ENCODE measurements at places on chromosomes 5 and 9.
A peak's percentile ranks its signal among the peaks of the same experiment; 100 is the strongest.

DNA sequence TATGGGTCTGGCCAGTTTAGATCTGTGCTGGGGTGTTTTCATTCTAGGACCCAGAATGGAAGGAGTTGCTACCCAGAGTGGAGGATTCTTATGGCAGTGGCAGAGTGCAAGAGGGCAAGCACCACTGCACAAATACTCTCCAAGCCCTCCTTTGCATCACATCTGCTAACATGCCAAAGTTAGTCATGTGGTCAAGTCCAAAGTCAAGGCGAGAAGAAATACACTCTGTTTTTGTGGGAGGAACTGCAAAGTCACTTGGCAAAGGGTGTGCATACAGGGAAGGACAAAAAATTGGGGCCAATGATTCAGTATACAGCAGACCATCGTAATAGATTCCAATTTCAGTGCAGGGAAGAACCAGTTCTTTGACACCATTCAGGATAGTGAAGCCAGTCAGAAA lies 43.9 kb upstream of the HMGCS1 start:
- no peak for DNase-seq

DNA sequence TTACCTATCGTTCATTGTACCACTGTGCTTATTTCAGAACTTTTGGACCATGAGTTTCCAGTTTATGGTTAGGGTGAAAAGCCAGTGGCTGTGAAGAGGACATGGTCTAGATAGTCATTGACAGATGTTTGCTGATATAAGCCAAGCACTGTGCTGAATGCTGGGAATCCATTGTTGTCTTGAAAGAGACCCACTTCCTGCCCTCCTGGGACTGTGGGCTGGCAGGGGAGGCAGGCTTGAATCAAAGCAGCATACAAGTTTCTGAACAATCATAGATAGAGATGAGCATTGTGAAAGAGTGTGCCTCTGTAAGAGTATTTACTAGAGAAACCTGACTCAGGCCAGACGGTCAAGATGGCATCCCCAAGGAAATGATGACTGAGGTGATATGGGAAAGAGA lies 73.4 kb downstream of the NMUR2 start:
- DNase-seq, result no peak

DNA sequence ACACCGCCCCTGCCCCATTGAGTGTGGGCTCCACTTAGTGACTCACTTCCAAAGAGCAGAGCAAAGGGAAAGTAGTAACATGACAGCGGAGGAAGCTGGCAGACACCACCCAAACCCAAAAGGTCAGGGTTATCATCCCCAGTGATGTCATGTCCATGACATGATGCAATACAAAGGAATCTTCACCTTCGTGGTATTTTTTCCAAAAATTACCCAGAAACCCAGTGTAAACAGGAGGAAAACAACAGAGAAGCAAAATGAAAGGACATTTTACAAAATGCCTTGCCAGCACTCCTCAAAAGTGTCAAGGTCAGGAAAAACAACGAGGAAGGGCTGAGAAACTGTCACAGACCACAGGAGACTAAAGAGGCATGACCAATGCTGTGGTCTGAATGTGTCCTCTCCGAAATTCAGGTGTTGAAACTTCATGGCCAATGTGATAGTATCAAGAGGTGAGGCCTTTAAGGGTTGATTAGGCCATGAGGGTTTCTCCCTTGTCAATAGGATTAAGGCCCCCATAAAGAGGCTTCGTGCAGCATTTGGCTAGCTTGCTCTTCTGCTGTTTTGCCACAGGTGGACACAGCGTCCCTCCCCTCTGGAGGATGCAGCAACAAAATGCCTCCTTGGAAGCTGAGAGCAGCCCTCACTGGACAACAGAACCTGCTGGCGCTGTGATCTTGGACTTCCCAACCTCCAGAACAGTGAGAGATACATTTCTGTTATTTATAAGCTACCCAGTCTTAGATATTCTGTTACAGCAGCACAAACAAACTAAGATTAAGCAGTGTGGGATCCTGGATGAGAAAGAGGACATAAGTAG lies 30.5 kb upstream of the MED10 start:
- no peak for DNase-seq

- DNase-seq, result peak; percentile 53
Measured at GRCh38 chr9:87498046-87498810, 561 bp downstream of the DAPK1 start.

DNA sequence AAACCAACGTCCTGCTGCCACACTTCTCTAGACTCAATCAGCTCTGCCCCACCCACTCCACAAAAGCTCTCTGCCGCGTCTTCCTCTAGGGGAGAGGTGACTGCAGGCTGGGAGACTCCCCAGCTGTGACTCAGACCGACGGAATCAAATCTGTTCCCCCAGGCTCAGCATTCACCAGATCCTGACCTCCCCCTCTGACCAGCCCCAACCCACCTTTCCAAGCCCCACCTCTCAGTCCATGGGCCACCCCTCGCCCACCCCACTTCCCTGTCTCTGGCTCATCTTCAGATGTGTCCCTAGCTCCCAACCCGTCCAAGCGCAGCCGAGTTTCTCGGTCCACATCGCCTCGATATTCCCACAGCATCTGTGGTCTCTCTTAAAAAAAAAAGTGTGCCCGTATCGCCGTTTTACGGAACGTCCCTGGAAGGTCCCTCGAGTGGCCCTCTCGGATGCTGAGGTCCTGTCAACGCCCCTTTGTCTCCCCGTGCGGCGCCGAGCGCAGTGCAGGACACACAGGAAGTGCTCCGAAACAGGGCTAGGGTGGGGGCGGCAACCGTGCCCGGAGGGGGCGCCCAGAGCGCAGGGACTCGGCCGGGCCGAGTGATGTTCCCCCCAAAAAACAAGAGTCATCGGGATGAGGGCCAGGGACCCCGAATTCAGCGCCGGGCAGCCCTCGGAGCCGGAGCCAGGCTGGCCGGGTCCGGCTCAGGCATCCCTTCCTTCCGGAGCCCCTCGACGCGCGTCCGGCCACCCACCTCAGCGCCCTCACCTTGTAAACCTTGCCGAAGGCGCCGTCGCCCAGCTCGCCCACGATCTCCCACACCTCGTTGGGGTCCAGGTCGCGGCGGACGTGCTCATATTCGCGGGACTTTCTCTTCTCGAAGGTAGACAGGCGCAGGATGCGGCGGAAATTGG lies 649 bp downstream of the STK10 start:
- peak; percentile 87 for DNase-seq

GRCh38 chr9:113886026-113886369 lies 9.9 kb downstream of the ZNF618 start:
- DNase-seq, result peak; percentile 17

DNA sequence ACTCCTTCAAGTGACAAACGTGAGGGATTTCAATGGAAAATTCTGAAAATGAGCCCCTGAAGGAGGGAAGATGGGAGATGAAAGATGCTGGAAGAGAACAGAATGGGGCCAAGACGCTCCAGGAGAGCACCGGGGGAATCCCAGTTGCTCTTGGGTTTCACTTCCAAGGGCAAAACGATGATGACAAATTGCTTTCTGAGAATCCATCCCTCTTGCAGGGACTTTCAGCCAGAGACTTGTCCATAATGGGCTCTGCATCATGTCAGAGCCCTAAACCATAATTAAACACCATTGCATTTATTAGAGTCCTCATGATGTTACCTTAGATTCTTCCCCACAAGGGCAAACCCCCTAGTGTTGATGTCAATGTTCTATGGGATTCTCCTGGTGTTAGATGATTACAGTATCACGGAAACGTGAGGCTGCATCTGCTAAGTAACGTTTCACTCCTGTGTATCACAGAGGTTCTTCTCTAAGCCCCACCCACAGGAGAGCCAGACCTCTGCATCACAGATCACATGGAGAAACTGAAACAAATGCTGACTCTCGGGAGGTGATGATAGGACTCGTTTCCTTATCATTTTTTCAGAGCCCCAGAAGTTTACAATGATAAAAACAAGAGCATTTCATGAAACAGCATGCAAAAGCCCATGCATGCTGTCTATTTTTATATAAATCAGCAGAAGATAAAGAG lies 114.4 kb downstream of the TENT4A start:
- no peak for DNase-seq

GRCh38 chr5:56640763-56641406 lies 174.5 kb upstream of the MAP3K1 start:
- no peak for DNase-seq

- no peak for DNase-seq
Measured at GRCh38 chr5:14155075-14155474, 11.9 kb downstream of the TRIO start.

- no peak for DNase-seq
Measured at GRCh38 chr5:84344788-84345187, 39.9 kb downstream of the EDIL3 start.

DNA sequence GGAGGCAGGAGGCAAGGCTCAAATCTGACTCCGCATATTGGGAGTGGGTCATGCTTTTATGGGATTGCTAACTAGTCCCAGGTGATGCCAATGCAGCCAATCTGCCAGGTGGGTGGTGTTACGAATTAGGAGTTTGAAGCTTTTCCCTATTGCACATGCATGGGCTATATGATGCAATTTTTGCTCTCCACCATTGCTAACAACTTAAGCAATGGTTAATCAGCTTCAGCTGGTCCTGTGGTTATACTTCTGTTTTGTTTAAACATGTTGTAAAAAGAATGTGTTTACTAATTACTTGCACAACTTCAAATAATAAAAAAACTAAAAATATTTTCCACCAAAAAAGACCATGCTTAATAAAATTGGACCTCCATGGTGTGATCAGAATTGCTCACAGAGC lies 55.7 kb downstream of the SHC3 start:
- peak; percentile 60 for DNase-seq

- no peak for DNase-seq
Measured at GRCh38 chr9:135920973-135921585, 13.7 kb upstream of the CAMSAP1 start.

DNA sequence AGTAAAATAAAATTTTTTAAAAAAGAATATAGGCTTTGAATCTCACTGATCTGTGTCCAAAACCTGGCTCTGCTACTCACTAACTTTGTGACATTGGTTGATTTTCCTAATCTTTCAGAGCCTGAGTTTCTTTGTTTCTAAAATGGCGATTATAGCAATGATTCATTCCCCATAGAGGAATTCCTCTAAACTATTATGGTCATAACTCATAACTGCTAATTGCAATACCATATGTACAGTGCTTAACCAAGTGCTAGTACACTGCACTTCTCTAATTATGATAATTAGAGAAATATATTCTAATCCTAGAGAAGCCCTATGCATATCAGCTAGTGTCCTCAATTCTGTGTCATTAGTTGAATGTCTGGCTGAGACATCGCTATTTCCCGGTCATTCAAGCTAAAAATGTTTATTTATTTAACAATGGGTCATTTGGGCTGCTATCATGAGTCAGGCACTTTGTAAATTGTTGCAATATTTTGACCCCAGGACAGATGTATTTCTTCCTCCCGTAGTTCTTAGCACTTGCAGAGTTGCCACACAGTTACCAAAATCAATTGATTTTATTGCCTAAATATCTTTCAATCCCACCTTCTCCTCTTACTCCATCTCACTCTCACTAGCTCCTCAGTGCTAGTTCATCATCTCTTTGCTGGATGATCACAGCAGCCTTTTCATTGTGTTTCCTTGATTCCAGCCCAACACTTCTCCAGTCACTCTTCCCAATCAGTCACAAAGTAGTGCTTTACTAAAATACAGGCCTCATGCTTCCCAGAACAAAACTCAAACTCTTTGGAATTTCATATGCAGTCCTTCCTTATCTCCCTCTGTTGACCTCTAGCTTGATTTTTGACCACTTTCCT lies 200.9 kb upstream of the PAPPA start:
- DNase-seq, result peak; percentile 81

GRCh38 chr9:27535701-27536118 lies 6.1 kb upstream of the MOB3B start:
- DNase-seq, result no peak

DNA sequence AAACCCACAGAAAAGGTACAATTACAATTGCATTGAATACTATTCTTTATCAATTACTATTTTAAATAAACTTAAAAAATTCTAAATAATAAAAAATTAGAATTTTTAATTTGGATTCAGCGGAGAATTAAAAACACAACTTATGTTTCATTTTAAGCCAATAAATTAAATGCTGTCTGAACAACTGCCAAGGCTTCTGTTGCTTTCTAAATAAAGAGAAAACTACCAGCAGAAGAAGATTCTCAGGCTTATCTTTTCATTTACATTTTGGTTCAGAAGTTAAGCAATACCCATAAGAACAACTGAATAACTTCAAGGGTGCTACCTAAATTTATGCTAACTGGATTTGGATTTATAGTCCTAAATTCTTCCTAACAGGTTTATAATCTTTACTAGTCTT lies 150.0 kb upstream of the FTMT start:
- DNase-seq, result no peak

DNA sequence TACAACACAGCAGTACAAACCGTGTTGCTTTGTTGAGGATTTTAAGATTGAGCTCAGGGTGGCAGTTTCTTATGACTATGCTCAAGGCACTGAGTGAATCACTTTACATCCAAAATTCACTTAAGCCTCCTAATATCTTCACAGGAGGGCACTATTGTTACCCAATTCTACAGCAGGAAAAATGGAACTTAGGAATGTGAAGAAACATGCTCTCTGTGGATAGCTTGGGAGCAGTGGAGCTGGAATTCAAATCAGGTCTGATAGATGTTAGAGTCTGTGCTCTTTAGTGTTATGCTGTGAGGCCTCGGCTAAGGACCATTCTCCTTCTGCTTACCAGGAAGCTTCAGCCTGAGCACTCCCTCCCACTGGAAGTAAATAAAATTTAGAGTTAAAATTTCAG lies 18.7 kb upstream of the HMHB1 start:
- DNase-seq, result no peak

DNA sequence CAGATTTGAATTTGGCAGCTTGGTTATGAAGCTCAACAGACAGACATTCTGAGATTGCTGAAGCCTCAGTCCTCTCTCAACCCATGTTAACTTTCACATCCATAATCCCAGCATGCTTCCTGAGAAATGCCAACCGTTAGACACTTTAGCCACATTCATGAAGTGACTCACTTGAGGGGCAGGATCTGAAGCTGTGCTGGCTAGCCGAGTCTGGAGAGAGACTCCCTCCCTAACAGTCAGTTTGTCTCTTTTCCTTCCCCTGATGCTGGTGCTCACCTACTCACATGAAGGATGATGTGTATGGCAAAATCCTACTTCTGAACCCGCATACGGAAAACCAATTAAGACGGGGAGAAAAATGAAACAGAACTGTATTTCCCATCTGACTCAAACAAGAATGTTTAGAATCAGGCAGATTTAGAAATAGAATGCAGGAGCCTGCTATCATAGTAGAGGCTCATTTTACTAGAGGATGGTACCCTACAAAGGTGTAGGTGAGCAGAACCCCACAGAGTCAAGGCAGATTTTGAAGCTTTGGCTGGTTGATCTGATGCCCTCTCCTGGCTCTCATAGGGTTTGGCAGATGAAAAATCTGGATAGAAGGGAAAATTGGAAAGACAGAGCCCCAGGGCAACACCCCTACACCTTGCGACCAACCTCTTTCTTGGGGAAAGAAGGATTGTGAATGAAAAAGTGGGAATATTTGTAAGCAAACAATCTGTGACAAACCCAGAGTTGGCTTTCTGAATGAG lies 150.9 kb upstream of the LHFPL2 start:
- DNase-seq, result peak; percentile 57

GRCh38 chr9:129900263-129901027 lies 65.2 kb downstream of the USP20 start:
- DNase-seq, result no peak

- no peak for DNase-seq
Measured at GRCh38 chr9:114121227-114122135, 22.4 kb upstream of the KIF12 start.

- no peak for DNase-seq
Measured at GRCh38 chr5:155471027-155471426, 457.5 kb downstream of the KIF4B start.

GRCh38 chr5:76625087-76625815 lies 2.0 kb upstream of the F2RL2 start:
- peak; percentile 16 for DNase-seq

- DNase-seq, result no peak
Measured at GRCh38 chr5:105885266-105885665, 1785.5 kb downstream of the EFNA5 start.
